MM.1S (cell line): ENCODE measurements at places on chromosomes 11 and 22.

- DNase-seq: no peak
Measured at GRCh38 chr11:91295591-91295990, 929.0 kb upstream of the FAT3 start.

DNA sequence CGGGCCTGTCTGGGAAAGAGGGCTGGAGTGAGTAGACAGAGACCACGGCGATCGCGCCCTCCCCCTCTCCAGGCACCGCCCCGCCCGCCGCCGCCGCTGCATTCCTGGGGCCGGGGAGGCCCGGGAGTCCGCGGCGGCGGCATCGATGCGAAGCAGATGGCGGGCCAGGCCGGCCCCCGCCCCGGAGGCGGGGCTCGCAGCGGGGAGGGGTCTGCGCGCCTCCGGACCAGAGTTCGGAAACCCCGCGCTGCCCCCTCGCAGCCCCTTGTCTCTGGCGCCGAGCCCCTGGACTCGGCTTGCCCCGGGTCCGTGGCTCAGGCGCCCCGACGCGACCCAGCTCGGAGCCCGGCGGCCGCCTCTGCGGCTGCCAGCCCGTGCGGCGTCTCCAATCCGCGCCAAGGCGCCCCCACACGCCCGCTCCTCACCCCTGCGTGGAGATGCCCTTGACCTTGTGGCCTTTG is 1.3 kb downstream of the SCARF2 start:
- no peak for DNase-seq

DNA sequence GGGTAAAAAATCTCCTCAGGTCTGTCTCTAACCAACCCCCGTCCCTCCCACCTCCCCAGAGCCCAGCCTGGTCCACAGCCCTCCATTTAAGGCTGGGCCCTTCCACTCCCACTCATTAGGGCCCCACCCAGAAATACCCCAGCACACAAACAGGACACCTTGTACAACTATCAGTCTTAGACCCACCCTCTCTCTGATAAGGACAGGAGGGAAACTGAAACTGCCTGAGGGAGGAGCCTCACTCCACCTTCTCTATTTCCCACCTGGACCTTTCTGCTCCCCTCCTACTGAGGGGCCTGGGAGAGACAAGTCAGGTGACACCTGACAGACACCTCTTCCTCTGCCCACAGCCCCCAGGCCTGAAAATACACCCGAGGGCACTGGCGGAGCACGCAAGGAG is 90.2 kb downstream of the PLEKHA7 start:
- DNase-seq: peak; percentile 70

- DNase-seq: no peak
Measured at GRCh38 chr11:78359921-78360320, 57.7 kb downstream of the GAB2 start.

- DNase-seq: no peak
Measured at GRCh38 chr11:58674609-58675008, 52.1 kb downstream of the CNTF start.

DNA sequence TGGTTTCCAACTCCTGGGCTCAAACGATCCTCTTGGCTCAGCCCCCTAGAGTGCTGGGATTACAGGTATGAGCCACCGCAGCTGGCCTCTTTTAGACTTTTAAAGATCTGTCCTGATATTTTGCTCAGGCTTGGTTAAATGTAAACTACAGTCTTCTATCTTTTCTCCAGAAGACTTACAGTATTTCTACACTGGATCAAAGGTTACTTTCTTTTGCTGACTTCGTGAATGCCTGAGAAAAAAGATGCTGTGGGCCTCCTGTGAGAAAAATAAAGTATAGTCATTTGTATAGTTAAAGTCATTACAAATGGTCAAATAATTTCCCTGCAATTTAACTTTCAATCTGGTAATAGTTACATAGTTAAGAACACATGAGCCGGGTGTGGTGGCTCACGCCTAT is 19.6 kb downstream of the DEPDC5 start:
- DNase-seq: no peak

DNA sequence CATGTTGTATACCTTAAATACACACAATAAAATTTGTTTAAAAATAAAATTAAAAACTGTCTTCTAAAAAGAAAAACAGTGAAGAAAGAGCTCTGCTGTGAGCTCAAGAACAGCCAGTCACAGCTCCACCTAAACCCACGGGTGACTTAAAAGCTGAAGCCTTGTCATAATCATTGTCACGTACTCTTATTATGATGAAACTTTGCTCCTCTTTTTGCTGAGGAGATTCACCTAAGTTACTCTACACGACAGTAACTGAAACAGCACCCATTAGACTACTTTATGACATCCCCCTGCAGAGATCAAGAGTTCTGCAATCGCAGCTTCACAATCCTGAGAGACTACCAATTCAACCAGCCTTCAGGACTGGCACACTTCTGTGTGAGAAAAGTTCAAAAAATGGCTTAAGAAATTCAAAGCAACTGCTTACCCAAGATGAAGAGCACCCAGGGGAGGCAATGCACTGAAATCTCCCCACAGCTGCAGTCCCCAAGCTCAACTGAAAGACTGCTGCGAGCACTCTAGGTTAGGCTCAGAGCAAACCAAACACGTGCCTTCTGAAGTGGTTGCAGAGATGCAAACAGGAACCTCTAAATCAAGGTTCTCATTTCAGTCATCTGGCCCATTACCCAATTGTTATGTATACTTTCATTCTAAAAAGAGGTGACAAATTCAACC is at the start of gene JAML:
Gene JAML (minus strand): TSS at position 501 of the 678 bp plus-strand sequence. CDS start 10,145 bp downstream, outside the sequence.
- DNase-seq: no peak
